ENCODE measurements at places on chromosomes 2 and 18.

DNA sequence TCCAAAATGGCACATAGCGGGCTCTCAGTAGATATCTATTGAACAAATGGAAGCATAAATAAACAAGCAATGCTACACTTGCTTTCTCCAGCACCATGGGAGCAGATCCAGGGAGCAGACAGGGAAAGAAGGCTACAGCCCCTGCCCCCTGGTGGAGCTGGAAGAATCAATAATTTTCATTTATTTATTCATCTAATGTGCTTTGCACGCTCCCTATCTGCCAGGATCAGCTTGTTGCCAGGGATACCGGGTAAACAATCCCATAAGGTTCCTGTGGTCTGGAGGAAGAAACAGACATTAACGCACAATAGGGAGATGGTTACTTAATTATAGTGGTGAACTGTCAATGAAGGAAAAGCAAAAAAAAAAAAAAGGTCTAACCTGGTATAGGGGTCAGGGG, 40.1 kb upstream of the CLASP1 start:
- peaks cover 1% of the 10 kb centered on the region for H3K36me3 ChIP-seq
- H3K27ac ChIP-seq, result peak overlapping the region; percentile 71
- peaks cover 12% of the 10 kb centered on the region for H3K27me3 ChIP-seq
- no peak overlapping the region for H3K4me3 ChIP-seq

DNA sequence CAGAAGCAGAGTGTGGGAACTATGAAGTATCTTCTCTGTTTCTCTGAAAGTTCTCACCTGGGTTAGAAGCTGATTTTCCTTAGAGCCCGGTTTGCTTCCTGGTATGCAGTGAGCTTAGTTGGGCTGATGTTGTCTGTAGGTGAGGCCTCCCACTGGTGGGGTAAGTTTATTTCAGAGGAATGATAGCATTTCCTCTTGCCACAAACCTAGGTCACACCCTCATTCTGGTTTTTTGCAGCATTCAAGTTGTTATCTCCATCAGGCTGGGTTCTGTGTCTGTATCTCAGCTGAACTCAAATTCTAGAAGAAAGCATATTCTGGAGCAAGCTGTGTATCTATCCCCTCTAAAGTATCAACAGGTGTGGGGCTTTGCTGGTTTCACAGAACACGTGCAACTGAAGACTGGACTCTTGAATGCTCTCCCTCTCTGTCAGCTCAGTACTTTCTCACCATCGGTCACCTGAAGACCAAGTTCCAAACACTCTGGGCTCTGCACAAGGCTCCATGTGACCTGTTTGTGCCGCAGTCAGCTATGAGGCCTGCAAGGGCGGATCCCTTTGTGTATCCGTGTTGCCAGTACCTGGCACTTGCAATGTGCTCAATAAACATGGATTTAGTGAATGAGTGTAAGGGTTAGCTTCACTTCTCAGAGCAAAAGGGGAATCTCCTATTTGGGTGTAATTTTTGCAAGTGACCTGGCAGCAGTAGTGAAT, 49.5 kb upstream of the MBOAT2 start:
- no peaks in the 10 kb centered on the region for H3K27me3 ChIP-seq
- H3K27ac ChIP-seq, result no peak overlapping the region
- DNase-seq, result no peak
- H3K4me1 ChIP-seq, result peaks cover 26% of the 10 kb centered on the region
- peaks cover 5% of the 10 kb centered on the region for H3K36me3 ChIP-seq

GRCh38 chr2:27219091-27219490, 1.9 kb downstream of the CAD start:
- peaks cover 56% of the 10 kb centered on the region for H3K36me3 ChIP-seq
- H3K4me1 ChIP-seq, result peaks cover 46% of the 10 kb centered on the region
- no peak for DNase-seq
- peaks cover 4% of the 10 kb centered on the region for H3K27me3 ChIP-seq

DNA sequence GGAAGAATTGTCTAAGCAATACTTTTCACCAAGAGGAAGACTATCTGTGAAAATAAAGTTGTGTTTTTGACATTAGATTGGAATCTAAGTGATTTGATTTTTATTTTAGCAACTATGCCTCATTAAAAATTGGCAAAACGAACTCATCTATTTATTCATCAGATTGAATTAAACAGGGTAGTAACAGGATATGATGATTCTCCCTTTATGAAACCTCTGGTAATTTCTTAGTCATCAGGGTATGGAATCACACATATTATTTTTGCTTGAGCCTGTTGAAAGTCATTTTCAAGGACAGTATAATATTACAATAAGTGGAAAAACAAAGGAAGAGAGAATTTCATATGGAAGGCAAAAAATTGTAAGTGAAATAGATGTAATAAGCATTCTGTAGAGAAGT, 22.0 kb downstream of the ZNF804A start:
- no peak overlapping the region for H3K4me3 ChIP-seq
- H3K27ac ChIP-seq, result no peak overlapping the region
- no peaks in the 10 kb centered on the region for H3K4me1 ChIP-seq
- no peaks in the 10 kb centered on the region for H3K36me3 ChIP-seq
- DNase-seq, result no peak

DNA sequence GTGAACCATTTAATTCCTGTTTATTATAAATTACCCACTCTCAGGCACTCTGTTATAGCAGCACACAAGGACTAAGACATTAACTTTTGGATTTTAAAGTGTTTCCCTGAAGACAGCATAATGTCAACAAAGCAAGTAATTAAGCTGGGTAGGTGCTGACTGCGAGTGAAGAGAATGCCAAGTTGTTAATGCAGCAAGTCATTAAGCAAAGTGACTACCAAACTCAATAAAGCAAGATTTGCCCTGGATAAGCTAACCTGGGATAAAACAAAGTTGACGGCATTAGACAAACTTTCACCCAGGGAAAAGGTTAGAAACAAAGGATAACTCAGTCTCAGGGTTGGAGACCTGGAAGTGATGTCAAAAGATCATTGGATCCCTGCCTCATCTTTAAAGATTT, 28.4 kb upstream of the NABP1 start:
- peaks cover 42% of the 10 kb centered on the region for H3K4me1 ChIP-seq
- no peak overlapping the region for H3K4me3 ChIP-seq
- H3K36me3 ChIP-seq, result no peaks in the 10 kb centered on the region
- no peak overlapping the region for H3K27ac ChIP-seq

All from HFFc6 (cell line).